ENCODE measurements at places on chromosomes 5 and 9. TPM values are rescaled to one million over a fixed set of nuclear protein-coding genes. Genes with fewer than 3 reads are reported as not detected.
A peak's percentile ranks its signal among the peaks of the same experiment; 100 is the strongest.

DNA sequence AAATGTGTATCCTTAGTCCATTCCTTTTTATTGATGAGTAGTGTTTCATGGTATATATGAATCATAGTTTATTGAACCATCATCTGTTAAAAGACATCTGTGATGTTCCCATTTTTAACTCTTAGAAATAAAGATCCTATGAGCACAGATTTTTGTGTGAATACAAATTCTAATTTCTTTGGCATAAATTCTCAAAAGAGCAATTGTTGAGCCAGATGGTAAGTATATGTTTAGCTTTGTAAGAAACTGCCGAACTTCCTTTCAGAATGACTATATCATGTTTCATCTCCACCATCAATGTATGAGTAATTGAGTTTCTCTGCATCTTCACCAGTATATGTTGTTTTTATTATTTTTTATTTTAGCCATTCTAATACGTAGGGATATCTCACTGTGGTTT is 526.4 kb downstream of the CDH10 start:
- DNase-seq: no peak

- no peak for DNase-seq
Measured at GRCh38 chr5:124180875-124181461, 565.5 kb downstream of the ZNF608 start.

DNA sequence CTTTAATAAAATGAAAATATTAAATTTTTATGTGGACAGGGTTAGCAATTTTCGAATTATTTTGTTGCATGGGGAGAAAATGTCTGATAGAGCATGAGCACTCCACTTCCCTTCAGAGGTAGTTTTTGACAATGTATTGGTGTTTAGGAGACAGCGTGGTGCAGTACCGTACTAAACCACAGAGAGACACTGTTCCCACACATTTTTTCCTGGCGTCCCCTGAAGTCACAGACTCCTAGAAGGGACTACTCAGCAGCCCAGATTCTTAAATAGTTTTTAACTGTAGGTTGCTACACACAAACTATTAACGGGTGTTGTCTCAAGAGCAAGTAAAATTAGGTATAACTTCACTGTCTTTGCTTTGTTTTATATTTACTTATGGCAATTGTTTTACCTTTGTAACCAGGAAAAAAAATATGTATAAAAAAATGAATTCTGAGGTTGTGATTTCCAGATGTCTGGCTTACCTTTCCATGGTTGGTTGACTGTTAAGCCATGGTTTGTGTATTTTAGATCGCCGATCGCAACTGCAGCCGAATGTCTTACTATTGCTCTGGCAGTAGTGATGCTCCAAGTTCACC is 171.2 kb downstream of the DOCK8 start:
- peak; percentile 88 for DNase-seq

GRCh38 chr9:107283623-107284616 is 841 bp downstream of the RAD23B start:
- peak; percentile 72 for DNase-seq

DNA sequence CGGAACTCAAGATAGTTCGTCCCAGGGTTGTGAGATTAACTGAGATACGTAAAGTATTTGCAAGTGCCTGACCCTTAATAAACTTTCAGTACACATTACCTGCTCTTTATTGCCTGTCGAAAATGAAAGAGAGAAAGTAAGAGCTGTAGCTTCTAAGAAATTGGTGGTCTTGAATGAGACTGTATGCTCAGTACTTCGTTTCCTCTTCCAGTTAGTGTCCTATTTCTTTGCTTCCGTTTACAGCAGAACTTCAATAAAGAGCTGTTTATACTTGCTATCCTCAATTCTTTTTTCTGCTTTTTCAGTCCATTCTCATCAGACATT is 534 bp downstream of the SRFBP1 start:
- no peak for DNase-seq

- no peak for DNase-seq
Measured at GRCh38 chr5:158724521-158725188, 375.1 kb downstream of the EBF1 start.

DNA sequence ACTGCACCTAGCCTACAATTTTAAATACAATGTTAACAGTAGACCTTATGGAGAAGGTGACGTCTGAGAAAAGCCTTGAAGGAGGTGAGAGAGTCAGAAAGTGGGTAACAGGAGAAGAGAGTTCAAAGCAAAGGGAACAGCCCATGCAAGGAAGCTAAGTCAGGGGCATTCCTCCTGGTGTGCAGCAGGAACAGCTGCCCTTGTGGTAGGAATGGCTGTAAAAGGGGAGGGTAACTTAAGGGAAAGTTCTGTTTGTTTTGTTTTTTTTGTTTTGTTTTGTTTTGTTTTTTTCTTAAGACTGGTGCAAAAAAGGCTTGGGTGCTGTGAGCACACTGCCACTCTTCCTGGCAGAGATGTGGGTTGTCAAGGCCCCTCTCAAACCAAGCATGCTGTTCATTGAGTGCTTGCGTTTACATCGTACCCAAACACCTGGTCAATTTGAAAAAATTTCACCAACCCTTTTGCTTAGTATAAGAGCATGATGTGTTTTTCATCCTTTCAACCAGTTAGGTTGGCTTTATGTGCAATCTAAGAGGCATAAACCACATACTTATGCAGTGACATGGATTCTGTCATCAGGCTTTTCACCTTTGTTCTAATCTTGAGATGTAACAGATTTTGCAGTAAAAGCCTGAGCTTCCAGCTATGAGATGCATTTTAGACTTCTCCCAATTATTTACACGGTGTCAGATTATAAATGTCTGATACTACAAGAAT is 279.7 kb downstream of the GLIS3 start:
- DNase-seq: peak; percentile 15

MRPS2 gene
- polyA plus RNA-seq: 42.0 TPM

IL13 gene
- polyA plus RNA-seq: not detected

PCDH12 gene
- polyA plus RNA-seq: 3.9 TPM

TLN1 gene
- polyA plus RNA-seq: 71.5 TPM

SELENOP gene
- 211 TPM for polyA plus RNA-seq

FOXD4L6 gene
- 0.05 TPM for polyA plus RNA-seq

EDIL3 gene
- 8.3 TPM for polyA plus RNA-seq

Data from lung (tissue), 17 donors.